ENCODE measurements at places on chromosomes 2 and 18. TPM values are rescaled to one million over a fixed set of nuclear protein-coding genes. Genes with fewer than 3 reads are reported as not detected.

GRCh38 chr2:42203792-42204191, 34.6 kb downstream of the EML4 start:
- no peak for DNase-seq

GRCh38 chr18:65257149-65257548, 493.7 kb upstream of the CDH7 start:
- DNase-seq: peak; percentile 19

Gene ASXL3
- 2.7 TPM for total RNA-seq

GRCh38 chr2:15845294-15845693, 95.1 kb upstream of the MYCN start:
- no peak for DNase-seq

DNA sequence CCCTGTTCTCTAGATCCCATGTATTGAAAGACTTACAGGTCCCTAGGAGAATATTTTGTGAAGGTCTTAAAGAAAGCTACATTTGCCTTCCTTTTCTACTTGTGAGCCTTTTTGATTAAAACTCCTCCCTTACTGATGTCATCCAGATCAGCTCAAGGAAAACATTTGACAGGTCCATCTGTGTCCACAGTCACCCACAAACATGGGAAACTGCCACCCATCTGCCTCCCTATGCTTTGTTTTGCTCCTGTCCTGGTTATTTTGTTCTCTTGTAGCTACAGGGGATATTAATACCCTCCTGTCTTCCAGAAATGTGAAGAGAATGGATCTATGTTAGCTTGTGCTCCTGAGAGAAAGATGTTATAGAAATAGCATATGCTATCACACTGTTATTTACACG, 203.6 kb upstream of the GALNT5 start:
- no peak for DNase-seq

GRCh38 chr18:78670778-78671391, 308.7 kb upstream of the SALL3 start:
- no peak for DNase-seq
